ENCODE measurements at places on chromosomes 5 and 9.

DNA sequence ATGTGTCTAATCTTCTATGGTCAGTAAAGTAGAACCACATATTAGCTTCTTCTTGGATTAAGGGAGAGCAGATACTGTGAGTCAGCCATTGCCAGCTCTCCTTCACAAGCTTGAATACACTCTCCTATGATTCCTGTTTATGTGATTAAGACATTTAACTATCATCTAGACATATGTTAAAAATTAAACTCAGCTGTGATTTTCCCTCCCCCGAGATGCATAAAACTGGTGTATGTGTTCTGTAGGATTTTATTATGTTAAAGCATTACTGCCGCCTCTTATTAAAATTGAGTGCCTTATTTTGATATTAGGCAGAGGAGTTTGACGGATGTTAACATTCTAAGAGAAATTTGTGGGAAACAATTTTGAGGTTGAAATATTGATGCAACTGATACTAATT is 114.6 kb downstream of the ACTBL2 start:
- DNase-seq: no peak

- no peak for DNase-seq
These were observed 19.3 kb upstream of the PIP5K1B start for GRCh38 chr9:68685770-68686169.

DNA sequence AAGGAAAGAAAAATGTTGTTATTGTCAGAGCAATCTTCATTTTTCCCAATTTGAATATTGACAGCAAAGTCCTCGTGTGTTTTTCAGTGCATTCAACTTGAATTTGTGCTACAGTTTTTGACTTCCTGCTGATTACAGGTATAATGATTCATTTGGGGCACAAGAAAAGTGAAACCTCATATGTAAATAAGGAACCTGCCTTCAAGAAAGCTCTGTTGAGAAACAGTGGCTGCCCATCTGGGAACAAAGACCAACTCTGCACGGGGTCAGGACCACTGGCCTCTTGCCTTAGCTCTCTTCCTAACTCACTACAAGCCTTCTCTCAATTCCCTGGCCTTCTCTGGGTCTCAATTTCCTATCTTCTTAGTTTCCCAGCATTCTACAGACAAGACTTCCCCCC is 21.0 kb downstream of the TIMD4 start:
- DNase-seq: no peak

- no peak for DNase-seq
These were observed 15.2 kb upstream of the ZCCHC9 start for GRCh38 chr5:81286059-81286617.

DNA sequence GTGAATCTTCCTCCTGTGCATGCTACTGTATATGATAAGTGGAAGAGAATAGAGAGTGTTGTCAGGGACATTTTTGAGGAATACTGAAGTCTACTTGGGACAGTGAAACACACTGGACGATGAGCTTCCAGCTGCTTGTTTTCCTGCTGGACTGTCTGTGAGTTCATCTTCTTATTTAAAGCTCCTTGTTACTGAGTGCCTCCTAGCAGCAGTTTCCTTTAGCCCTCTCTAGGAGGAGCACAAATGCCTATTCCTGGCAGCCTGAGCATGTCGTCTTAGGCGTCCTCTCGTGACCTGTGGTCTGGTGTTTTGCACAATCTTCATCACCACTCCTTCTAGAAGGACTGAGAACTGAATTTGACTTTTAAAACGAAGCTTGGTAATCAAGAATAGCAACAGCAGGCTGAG is 43.8 kb downstream of the ANKRD33B start:
- no peak for DNase-seq
